Stimulated activated CD8-positive, alpha-beta memory T cell treated with anti-CD3 and anti-CD28 coated beads, Interleukin-4, amount 100 ng/mL, for 4 hours (primary cell): ENCODE measurements at places on chromosomes 7 and 10.

- DNase-seq, result no peak
Observed at GRCh38 chr7:20227291-20227795, 10.2 kb upstream of the MACC1 start.

GRCh38 chr10:7829289-7829834, 11.1 kb downstream of the TAF3 start:
- no peak for DNase-seq

DNA sequence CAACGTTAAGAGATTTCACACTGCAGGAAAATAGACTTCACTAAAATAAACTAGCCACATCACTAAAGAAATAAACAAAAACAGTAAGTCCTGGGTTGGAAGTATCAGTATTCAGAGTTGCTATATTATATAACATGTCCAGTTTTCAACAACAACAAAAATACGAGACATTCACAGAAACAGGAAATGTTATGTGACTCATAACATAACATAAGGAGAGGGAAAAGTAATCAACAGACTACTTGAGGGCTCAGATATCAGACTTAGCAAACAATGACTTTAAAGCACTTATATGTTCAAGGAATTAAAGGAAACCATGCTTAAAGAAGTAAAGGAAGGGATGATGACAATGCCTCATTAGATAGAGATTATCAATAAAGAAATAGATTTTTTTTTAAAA, 73.5 kb upstream of the MKLN1 start:
- no peak for DNase-seq

GRCh38 chr7:92650391-92650790, 60.2 kb upstream of the FAM133B start:
- DNase-seq, result no peak

DNA sequence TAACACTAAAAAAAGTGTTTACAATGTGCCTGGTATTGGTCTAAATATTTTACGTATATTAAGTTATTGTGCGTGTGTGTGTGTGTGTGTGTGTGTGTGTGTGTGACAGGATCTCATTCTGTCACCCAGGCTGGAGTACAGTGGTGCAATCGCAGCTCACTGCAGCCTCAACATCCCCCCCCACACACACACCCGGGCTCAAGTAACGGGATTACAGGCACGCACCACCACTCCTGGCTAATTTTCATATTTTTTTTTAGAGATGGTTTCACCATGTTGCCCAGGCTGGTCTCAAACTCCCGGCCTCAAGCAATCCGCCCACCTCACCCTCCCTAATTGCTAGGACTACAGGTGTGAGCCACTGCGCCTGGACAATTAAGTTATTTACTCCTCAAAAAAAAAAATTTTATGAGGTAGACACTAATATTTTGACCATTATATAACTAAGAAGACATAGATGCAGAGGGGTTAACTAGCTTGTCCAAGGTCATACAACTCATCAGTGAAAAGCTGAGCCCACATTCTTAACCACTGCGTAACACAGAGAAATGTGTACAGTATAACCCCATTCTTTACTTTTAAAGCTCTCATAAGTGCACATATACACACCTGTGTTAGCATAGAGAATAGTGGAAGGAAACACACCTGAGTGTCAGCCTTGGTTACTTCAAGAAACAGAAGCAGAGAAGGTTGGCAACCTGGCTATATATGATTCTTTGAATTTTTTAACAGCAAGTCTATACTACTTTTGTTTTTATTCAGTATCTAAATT, 35.0 kb downstream of the DNAJC12 start:
- no peak for DNase-seq

GRCh38 chr10:58909881-58910280, 266.6 kb upstream of the PHYHIPL start:
- DNase-seq, result no peak

GRCh38 chr7:79513261-79513660, 59.8 kb upstream of the MAGI2 start:
- DNase-seq, result no peak

GRCh38 chr7:140745266-140746058, 49.0 kb downstream of the NDUFB2 start:
- no peak for DNase-seq

DNA sequence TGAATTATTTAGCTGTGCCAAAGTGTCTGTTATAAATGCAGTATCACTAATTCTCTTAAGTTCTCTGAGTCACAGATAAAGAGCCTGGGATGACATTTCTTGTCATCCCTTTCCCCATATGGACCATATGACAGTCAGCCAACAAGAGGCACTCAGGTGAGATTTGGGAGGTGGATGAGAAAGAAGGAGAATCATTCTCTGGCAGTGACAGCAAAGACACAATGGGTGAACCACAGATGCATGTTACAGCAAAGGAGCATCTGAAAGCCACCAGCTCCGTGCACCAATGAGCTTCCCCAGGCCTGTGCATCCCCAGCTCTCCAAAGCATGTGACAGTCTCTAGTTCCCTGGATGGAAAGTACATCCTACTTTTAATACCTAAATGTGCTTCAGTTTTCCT, 10.8 kb downstream of the GIMAP6 start:
- no peak for DNase-seq

DNA sequence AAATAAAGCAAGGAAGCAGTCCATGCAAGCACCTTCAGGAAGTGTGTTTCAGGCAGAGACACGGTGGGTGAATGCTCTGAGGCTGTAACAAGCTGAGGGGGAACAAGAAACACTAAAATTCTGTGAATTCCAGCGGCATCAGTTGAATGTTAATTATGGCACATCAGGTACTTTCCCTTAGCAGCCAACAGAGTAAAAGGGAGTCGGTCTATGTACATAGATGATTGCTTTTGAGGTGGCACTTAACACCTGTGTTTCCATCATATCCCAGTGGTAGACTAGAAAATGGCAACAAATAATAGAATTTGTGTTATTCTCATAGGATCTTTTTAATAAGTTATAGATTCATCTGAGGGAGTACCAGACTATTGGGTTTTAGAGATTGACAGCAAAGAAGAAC, 481.0 kb upstream of the KLF6 start:
- no peak for DNase-seq

DNA sequence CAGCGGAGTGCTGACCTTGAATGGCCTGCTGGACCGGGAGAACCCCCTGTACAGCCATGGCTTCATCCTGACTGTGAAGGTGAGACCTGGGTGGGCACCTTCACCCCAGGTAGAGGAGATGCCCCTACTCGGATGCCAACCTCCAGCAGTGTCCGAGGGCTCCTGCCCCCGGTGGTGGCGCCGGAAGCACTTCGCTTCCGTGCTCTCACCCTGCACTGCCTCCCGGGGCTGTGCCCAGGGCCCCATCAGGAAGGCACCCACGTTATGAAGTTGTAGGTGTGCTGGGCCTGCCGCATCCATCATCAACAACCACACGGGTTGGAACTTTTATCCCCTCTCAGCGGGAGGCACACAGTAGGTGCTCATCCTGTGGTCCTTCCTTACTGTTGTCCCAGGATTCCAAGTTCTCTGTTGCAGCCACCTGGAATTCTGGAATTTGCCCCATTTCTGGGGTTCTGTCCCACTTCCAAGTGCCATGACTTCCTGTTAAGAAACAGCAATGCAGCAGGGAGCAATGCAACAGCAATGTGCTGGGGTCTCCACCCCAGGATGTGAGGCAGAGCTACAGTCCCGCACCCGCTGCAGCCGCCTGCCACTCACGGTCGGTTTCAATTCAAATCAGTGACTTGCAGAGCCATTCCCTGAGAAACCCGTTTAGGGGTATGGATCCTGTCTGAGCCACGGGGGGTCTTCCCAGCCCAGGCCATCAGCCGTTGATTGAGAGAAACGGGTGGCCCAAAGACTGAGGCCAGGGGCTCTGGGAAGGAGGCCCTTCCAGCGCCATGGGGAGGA, 103.8 kb downstream of the C10orf105 start:
- DNase-seq, result no peak

DNA sequence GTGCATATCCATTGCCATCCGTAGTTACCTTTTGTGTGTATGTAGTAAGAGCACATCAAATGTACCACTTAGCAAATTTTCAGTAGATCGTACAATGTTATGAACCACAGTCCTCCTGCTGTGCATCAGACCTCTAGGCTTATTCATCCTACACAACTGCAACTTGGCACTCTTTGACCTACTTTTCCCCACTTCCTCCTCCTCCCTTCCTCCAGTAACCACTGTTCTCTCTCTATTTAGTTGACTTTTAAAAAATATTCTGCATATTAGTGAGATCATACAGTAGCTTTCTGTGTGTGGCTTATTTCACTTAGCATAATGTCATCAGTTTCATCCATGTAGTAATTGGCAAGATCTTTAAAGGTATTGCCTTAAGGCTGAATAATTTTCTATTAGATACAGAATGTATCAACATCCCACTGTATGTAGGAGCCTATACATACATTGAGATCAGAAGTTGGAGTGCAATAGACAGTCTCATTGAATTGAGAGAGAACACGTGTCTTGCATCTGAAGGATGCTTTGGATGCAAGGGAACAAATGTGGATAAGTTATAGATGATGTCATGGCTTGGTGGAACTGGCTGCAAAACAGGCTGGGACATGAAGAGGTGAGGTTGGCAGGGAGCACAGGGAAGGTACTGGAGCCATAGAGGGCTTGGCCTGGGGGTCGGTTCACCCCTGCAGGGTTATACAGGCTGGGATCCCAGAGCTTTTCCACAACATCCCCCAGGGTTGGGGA, 83.0 kb upstream of the FAM180A start:
- DNase-seq, result no peak

GRCh38 chr7:118472581-118472980, 248.1 kb downstream of the ANKRD7 start:
- no peak for DNase-seq

GRCh38 chr10:104259999-104260774, 5.5 kb downstream of the GSTO1 start:
- DNase-seq, result no peak

DNA sequence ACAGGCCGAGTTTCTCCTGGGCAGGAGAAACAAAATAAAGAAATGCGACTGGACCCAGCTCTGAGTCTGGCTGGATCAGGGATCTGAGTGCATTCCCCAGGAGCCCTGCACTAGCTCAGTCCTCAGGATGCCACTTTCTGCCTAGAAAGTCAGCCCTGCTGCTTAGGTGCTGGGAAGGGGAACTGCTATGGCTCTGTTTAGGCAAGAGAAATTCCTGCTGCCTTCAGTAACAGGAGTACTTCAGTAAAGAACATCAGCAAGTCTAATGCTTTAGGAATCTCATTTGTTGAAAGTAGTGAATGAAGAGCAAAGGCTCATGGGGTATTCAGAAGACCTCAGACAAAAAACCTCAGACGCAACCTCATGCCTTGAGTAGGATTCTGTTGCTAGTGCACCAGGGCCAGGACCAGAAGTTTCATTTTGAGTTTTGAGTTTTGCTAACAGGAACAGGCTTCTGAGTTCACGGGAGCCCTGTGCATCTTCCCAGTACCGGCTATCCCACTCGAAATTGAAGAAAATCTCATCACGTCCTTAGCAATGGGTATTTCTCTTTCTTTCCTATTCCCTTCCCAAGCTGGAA, 170.8 kb upstream of the CDCA7L start:
- DNase-seq, result no peak

GRCh38 chr10:119219871-119220270, 12.5 kb downstream of the GRK5 start:
- DNase-seq, result no peak

DNA sequence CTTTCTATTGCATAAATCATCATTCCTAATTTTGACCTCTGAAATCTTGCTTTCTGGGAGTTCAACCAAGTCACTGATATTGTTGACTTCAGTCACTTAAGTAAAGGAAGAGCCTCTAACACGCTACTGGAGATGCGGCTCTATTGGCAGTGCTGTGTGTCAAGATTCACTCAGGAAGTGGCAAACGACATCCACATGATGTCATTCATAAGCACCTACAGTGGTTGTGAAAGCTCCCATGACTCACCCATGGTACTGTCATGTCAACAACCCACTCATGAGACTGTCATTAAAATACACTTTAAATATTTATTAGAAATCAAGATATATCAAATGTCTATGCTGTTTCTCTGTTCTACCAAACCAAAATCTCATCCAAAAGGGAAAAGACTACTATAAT, 52.5 kb upstream of the LHFPL3 start:
- DNase-seq, result no peak

GRCh38 chr10:91805110-91805838, 7.0 kb downstream of the TNKS2 start:
- no peak for DNase-seq

DNA sequence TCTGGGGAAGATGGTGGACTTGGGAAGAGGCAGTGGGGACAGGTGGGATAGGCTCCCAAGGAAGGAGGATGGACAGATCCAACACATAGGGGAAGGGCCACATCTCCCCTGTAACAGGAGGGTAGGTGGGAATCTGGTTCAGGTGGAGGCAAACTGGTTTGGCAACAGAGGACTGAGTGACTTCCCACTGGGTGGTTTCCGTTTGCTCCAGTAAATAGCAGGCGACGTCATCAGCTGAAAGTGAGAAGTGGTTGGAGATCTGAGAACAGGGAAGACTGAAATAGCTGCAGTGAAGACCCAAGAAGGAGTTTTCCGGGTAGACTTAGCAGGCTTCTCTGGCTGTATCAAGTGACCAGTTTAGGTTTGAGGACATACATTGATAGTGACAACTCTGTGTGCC, 504.4 kb downstream of the GALNT17 start:
- DNase-seq, result no peak

- no peak for DNase-seq
Observed at GRCh38 chr10:48466611-48467240, 138.1 kb downstream of the ARHGAP22 start.

- no peak for DNase-seq
Observed at GRCh38 chr7:45683556-45684148, 109.5 kb downstream of the ADCY1 start.

DNA sequence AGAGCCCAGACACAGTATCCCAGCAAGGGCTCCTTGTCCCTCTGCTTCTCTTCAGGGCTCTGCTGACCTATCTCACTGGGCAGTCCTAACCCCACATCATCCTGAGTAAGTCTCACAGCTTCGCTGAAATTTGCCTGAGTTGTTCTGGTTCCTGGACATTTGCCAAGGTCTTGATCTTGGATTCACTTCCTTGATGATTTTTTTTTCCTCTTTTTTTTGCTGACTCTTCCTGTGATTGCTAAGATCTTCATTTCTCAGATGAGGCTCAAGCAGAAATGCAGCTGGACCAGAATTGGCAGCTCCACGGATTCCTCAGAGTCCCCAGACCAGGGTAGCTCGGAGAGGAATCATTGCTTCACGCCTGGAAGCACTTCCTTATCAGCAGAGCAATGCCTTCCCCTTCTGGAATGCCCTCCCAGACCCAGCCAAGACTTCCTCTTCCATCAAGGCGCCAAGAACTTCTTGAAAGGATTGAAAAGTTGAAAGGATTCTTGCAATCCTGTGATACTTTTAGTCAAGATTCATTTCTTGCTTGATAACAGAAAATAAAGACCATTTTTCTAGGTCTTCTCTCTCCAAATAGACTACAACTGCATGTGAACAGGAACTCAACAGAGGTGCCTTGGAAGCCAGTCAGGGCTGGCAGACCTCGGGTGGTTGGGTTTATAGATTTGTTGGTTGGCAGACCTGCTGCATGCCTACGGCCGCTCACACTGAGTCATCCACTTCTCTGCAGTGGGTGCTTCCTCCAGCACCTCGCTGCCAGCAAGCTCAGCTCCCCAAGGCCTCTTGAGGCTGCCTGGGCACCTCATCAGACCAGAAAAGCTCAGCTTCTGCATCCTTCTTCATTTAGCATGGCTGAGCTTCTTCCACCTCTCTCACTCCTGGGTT, 8.8 kb upstream of the AFAP1L2 start:
- no peak for DNase-seq
